Activated T-cell treated with anti-CD3 and anti-CD28 coated beads for 1 hour (primary cell): ENCODE measurements at places on chromosomes 3 and 15.

DNA sequence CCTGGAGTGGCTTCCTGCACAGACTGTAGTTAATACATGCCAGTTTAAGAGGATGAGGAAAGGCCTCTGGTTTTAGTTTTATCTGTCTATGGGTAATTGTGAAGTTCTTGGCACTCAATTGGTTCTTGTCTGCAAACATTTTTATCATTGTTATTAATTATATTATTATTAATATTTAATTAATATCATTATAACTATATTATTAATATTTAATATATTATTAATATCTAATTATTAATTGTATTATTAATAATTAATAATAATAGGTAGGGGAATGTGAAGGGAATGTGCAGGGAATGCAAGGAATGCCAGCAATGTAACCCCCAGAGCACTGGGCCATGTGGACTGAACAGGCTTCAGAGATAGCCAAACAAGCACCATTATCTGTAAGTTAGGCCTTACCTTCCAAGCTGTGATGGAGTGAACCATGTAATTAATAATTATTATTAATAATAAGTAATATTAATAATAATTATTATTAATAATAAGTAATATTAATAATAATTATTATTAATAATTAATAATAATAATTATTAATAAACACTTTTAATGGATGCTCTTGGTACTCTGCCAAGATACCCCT lies 79.8 kb upstream of the NMNAT3 start:
- DNase-seq = no peak

GRCh38 chr3:178341636-178342035 lies 194.6 kb upstream of the KCNMB2 start:
- no peak for DNase-seq

GRCh38 chr3:54999159-54999558 lies 71.3 kb upstream of the LRTM1 start:
- DNase-seq = no peak

DNA sequence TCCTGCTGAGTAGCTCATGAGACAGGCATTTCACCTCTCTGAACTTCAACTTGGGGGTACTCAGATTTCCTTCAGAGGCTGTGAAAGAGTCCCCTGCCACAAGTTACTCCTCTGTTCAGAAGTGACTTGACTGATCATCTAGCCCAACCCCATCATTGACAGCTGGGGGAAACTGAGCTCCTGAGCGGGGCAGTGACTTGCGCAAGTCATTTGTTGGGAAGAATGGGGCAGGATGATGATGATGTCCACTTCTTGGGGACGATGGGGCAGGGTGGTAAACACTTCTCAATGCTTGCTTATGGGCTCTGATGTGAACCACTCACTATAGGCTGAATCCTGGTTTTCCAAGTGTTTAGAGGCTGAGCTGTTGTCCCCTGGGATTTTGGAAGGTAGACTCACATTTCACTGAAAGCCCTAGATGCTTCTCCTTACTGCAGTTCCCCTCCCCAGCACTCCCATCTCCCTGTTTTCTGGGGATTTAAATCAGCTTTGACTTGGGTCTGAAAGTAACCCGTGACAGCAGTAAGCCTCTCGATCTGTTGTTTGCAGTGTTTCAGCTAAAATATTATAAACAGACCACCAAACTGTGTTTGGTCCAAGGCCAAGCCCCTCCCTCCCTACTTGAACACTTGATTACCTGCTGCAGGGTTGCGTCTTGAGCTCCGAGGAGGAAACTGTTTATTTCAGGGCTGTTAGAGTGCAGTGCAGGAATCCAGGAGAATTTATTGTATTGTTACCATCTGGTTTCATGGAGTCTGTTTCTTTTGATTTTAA lies 25.1 kb downstream of the SMAD3 start:
- no peak for DNase-seq

- peak; percentile 38 for DNase-seq
Observed at GRCh38 chr3:113287803-113288648, 76.7 kb downstream of the BOC start.
